ENCODE measurements at places on chromosomes 6 and 20.

DNA sequence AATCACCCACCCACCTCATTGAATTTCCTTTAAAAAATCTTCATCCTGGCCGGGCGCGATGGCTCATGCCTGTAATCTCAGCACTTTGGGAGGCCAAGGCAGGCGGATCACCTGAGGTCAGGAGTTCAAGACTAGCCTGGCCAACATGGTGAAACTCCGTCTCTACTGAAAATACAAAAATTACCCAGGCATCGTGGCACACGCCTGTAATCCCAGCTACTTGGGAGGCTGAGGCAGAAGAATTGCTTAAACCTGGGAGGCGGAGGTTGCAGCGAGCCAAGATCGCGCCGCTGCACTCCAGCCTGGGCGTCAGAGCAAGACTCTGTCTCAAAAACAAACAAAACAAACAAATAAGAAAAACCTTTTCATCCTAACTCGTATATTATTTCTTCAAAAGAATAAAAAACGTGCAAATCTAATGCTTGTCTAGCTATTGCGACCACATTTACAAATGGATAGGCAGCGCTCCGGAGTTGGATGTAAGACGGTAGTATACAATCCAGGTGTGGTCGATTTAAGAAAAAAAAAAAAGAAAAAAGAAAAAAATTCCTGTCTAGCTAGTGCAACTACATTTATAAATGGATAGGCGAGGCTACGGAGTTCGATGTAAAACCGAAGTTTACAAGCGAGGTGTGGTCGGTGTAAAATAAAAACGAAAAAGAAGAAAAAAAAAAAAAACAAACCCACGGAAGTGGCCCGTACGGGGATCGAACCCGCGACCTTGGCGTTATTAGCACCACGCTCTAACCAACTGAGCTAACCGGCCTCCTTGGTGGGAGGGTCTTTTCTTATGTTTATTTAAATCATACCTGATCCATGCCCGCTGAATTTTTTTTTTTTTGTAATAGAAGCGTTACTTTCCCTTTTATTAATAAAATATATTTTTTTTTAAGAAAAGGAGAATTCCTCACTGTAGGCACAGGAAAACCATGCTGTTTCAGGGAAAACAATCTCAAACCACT, 70.7 kb upstream of the PRSS16 start:
- peak; percentile 29 for DNase-seq

DNA sequence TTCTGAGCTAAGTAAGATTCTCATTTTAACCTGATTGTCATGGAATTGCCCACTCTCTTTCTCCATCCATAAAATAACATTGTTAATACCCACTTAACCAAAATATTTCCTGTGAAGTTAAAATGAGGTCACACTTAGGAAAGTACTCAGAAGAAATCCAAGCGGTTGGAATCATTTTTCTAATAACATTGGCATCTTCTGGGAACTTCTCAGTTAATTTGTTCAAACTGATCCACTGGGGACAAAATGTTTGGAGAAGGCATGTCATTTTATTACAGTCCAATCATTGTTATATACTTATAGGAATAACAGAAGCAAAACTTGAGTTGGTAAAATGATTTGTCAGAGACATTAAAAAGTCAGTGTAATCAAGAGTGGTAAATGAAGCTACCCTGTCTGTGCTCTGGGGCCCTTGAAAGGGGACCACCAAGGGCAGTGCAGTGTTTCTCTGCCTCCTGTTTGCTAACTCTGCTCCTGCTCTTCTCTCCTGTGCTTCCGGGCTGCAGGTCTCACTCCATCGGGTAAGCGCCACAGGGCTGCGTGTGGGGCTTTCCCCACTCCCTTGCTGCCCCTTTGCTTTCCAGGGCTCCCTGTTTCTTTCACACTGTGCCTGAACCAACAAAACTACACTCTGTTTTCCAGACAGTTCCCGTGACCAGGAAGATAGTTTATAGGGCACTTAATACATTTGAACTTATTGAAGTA, 50.1 kb downstream of the HDDC2 start:
- DNase-seq, result no peak

DNA sequence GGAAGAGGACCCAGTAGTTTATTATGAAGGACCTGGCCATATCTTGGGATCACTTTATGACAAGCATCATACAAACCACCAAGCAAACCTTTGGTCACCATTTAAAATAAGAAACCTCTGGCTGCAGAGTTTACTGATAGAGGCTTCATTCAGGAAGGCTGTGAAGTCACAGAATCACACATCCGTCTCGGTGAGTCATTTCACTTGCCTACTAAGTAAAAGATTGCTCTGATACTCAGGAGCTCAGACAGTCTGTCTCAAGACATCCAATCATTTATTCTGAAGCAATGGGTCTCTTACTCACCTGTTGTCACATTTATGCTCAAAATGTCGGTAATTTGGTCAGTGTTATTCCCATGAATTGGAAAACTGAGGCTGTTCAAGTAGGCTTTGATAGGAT, 33.7 kb downstream of the ADGRF5 start:
- no peak for DNase-seq

GRCh38 chr20:19628570-19629134, 129.4 kb upstream of the RIN2 start:
- DNase-seq, result no peak

DNA sequence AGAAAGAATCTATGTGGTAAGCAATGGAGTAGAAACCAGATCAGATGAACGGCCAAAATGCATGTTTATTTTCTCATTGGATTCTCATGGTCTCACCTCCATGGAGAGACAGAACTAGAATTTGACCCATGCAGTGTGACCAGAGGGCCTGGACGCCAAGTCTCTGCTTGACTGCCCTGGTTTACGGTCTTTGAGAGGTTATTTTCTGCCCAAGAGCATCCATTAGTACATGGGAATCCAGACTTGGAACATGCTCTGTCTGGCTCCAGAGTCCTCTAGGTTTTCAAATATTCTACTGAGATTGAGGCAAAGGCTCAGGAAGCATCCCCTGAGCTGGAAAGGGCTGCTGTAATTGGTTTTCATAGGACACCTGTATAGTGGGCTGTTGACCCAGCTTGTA, 45.5 kb upstream of the UST start:
- DNase-seq, result no peak

DNA sequence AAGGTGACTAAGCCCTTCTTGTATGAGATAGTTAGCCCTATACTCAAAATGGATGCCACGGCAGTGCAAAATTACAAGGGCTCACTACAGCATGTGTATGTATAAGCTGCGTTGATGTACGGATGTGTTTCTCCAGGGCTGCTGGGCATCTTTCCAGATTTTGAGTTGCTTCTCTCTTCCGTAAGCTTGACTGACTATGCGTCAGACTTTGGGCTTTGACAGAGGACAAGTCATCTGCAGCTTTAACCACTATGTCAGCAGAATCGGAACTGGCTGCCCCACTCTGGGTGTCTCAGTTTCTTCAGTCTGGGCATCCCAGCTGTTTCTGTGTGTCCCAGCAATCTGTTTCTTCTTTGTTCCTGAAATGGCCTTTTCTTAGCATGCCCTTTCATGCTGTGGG, 241.6 kb downstream of the BTBD3 start:
- DNase-seq, result no peak

- DNase-seq, result no peak
Observed at GRCh38 chr20:11432407-11432806, 485.3 kb upstream of the BTBD3 start.

DNA sequence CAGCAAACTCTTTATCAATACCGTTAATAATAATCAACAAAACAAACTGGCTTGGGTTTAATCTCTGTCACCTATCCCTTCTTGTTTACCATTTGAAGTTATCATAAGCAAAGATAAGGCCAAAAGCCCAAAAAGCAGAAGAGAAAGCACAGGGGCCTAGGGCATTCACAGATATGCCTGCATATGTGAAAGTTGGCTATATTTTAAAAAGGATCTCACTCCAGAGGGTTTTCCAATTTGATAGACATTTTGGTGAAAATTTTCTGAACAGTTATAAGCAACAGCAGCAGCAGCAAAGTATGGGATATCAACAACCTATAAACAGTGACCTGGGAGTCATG, 101.1 kb downstream of the ATXN1 start:
- no peak for DNase-seq

GRCh38 chr6:80540700-80541099, 434.2 kb downstream of the BCKDHB start:
- DNase-seq, result no peak

- DNase-seq, result no peak
Observed at GRCh38 chr20:6122111-6122872, 538 bp downstream of the FERMT1 start.

DNA sequence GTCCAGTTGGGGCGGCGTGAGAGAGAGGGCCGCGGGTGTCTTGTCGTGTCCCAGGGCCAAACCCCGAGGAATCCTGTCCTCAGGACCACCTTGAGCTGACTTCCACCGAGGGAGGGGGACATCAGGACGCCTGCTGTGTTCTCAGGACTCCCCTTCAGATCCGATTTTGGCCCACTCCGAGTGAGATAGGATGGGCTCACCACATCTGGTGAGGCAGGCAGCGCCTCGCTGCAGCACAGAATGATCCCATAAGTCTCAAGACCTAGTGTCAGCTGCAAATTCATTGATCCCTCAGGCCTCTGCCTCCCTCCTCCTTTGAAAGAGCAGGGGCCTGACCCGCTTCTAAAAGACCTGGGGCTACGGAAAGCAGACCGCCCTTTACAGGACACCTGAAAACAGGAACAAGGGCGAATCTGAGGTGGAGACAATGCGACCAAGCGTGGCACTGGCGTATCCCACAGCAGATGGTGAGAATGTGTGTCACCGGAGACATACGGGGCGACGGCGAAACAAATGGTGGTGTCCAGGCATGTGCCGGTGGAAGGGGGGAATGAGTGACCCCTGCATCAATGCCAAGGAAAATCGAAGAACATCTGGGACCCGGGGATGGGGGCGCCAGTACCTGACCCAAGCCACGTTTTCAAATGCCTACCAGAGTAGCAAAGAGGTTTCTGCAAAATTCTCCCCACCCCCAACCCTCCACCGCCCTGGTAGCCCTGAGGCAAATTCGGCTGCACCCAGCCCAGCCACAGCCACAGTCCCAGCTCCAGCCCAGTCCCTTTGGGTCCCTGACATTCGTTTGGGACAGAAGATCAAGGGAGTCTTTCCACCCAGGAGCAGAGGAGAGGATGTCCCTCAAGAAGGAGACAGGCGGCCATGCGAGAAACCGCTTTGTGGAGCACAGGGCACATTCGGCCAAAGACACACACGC, 162.1 kb upstream of the ZNF337 start:
- DNase-seq, result no peak

DNA sequence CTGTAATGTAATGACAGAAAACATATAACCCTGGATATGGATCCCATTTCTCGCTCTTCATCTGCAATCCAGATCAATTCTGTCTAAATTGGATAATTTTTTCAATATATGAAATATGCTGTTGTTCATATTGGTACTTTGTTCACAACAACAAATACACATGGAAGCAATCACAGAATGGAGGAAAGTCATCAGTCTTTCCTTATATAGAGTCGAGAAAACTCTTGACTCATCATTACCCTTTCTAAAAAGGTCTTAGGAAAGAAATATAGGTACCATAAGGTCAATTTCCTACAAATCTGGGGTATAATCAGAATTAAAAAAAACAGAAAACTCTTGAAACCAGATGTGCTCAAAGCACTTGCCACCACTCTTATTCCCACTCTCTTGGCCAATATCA, 677.6 kb upstream of the ID4 start:
- no peak for DNase-seq

DNA sequence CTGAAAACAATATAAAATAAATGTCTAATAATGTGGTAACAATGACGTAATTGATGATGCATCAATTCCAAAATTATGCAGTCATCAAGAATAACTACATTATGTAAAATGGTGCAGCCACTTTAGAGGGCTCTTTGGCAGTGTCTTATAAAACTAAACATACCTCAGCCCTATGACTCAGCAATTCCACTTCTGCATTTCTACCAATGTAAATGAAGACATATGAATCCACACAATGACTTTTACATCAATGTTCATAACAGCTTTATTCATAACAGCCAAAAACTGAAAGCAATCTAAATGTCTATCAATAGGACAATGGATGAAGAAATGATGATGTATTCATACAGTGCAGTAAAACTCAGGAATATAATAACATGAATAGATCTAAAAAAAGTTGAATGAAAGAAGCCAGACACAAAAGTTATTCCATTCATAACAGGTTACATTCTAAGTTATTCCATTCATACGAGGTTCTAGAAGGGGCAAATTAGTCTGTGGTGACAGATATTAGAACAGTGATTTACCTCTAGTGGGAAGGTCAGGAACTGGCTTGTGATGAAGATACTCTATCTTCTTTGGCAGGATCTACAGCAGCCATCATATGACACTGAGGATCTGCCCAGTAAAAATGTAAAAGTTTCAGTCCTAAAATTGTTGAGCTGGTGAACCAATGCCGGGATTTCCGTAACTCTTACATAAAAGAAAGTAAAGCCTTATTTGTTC, 396.1 kb downstream of the PLCB1 start:
- DNase-seq, result no peak

GRCh38 chr20:61090541-61090940, 161.5 kb upstream of the CDH4 start:
- no peak for DNase-seq
